ENCODE measurements at places on chromosomes 2 and 18.

DNA sequence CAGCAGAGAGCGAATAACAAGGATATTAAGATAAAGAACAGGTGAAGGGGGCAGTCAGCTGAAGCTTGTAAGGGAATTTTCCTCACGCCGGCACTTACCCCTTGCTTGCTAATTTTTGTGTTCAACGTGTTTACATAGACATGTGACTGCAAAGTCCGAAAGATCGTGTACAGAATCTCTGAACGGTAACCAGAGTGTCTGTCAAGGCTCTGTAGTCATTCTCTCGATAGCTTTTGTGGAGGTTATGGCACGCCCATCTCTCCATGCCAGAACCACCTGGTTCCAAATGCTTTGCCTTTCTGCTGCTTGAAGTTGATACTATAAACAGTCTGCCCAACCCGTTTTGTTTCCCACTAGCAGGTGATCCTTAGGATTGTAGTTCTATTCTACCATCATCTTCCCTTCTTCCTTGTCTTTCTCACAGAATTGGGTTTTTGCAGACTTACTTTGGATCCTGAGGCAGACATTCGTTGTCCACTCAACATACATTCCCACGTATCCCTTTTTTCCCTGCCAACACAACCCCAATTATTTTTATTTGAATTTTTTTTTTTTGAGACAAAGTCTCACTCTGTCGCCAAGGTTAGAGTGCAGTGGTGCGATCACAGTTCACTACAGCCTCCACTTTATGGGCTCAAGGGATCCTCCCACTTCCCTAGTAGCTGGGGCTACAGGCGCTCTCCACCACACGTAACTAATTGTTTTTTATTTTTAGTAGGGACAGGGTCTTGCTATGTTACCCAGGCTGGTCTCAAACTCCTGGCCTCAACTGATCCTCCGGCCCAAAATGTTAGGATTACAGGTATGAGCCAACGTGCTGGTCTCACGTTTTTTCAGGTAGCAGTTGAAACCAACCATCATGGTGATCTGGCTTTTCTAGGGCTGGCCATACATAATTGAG, 1.3 kb upstream of the USP34 start:
- no peak for DNase-seq

DNA sequence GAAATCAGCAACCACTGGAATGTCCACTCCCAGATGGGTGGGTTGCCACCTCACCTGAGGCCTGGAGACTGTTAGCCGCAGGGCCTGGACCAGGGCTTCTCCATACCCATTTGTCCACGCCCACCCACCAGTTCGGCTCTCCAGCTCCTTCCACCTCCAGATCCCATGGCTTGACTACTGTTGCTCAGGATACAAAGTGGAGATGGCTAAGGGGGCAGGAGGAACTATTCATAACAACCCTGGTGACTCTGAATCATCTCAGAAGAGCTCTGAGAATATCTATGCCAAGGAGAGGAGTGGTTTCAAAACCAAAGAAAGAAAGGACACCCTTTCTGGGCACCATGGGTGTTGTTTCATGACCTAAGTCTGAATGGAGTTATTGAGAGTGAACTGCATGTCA, 145.8 kb downstream of the LAMA3 start:
- no peak for DNase-seq

GRCh38 chr2:41879235-41879916, 168.4 kb upstream of the PKDCC start:
- DNase-seq: no peak

GRCh38 chr2:118845005-118845521, 2.4 kb downstream of the EN1 start:
- DNase-seq: no peak

GRCh38 chr2:43169987-43170386, 56.4 kb downstream of the ZFP36L2 start:
- no peak for DNase-seq

DNA sequence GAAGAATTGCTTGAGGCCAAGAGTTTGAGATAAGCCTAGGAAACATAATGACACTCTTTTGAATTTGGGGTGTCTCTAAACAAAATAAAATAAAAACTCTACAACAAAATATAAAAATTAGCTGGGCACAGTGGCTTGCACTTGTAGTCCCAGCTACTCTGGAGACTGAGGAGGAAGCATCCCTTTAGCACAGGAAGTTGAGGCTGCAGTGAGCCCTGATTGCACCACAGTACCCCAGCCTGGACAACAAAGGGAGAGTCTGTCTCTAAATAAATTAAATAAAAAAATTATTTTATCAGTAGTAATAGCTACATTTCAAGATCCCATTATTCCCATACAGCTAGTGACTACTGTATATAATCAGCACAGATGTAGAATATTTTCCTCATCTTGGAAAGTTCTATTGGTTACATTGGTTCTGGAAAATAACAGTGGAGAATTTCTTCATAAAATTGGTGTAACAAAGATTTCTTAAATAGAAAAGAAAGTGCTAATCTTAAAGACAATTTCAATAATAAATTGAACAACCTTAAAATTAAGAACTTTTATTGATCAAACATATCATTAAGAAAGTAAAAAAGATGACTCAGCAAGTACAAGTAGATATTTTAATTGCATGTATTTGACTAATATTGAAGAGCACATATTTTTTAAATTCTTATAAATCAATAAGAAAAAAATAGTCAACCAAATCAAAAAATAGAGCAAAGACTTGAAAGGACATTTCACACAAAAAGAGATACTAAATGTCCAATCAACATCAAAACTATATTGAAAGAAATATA, 90.4 kb upstream of the KYNU start:
- no peak for DNase-seq

DNA sequence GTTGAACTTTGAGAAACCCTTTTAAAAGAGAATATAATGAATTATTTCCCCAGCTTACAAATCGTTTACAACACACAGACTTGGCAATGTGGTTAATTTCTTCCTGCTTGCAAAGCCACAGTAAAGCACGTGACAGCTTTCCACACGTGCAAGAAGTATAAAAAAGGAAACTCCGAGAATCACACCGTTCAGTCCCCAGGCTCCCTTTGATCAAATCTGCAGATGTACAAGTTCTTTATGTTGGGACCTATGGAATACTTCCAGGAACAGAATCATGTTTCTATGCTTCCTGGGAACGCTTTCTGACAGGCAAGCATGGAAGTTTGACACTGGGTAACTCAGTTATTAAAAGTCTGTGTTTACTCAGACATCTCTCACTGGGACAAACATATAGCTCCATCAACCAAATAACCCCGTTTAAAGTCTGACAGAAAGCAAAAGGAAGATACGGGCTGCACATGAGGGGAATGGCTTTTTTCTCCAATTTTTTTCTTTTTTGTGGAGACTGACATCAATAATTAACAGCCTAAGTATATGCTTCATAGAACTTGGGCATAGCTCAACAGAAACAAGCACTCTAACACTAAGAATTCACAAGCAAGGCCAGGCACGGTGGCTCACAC, 134.8 kb downstream of the EIPR1 start:
- no peak for DNase-seq

- no peak for DNase-seq
Observed at GRCh38 chr2:32271063-32271462, 6.4 kb upstream of the NLRC4 start.

GRCh38 chr2:99442837-99443236, 47.0 kb downstream of the REV1 start:
- no peak for DNase-seq
